ENCODE measurements at places on chromosomes 7 and 10.

DNA sequence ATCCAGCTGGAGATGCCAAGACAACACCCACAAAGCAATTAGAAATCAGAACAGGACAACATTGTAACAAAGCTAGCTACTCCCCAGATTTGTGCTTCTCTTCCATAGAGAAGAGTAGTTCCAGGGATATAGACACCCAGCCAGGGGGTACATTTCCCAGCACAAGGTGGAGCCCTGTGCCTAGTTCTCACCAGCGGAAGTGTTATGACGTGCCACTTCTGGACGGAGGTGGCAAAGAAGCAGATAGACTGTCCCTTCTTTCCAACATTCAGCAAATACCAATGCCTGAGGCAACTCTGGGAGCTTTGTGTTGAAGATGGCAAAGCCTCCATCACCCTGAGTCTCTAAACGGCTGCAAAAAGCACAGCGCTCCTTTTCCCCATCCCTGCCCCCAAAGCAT lies 23.4 kb upstream of the GSAP start:
- peak; percentile 28 for DNase-seq

GRCh38 chr7:44333911-44334733 lies 8.7 kb upstream of the CAMK2B start:
- peak; percentile 50 for DNase-seq

DNA sequence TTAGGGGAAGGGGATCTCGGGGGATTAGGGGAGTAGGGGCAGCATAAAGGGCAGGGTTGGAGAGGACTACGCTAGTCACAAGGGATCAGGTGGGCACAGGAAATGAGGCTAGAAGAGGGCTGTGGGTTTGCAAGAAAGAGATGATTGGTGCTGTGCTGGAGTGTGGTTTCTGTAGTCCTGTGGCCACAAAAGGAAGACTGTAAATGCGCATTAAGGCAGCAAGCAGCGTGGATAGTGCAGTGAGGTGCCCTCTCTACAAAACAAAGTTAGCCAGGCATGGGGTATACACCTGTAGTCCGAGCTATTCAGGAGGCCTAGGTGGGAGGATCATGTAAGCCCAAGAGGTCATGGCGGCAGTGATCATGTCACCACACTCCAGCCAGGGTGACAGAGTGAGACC lies 212.1 kb downstream of the MLLT10 start:
- no peak for DNase-seq

GRCh38 chr7:151406051-151406875 lies 3.6 kb downstream of the WDR86 start:
- no peak for DNase-seq

- no peak for DNase-seq
Observed at GRCh38 chr7:38070718-38071117, 107.3 kb upstream of the STARD3NL start.

GRCh38 chr10:122487174-122487765 lies 25.9 kb downstream of the HTRA1 start:
- peak; percentile 77 for DNase-seq

- no peak for DNase-seq
Observed at GRCh38 chr7:64874114-64874513, 29.0 kb upstream of the ZNF273 start.

GRCh38 chr10:13758756-13759155 lies 172.0 kb downstream of the PRPF18 start:
- DNase-seq: no peak

- peak; percentile 48 for DNase-seq
Observed at GRCh38 chr7:101518336-101518735, 110.8 kb downstream of the MYL10 start.

- peak; percentile 12 for DNase-seq
Observed at GRCh38 chr10:65769828-65770227, 1156.0 kb upstream of the LRRTM3 start.

- no peak for DNase-seq
Observed at GRCh38 chr7:111029574-111030251, 61.2 kb upstream of the LRRN3 start.

DNA sequence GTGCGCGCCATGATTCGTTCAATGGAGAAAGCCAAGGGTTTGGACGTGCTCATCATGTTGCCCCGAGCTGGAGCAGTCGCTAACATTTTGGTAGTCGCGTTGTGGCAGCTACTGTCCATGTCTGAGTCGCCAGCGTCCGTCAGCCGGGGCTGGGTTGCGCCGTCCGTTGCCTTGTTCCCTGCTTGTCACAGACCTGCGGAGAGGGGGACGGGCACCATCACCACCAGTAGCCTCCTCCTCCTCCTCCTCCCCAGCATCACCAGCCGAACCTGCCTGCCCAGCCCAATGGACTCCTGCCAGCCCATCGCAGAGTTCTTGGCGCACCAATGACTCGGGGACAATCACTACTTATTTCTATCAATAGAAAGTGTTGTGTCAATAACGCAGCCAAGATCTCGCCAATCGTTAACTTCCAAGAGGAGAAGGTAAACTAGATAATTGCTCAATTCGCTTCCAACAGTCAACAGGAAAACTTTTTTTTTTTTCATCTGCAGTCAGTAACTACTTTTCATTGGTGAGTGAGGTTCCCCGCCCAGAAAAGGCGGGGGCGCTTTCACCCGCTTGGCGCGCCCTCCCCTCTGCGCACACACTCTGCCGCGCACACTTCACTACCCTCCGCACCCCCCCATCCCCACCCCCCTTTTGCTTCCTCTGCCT lies at the start of gene FEZF1:
Gene FEZF1, minus strand, starts transcription at position 432 of the 657 bp plus-strand sequence. Its CDS starts 313 bp downstream, at position 119.
- DNase-seq: no peak

- no peak for DNase-seq
Observed at GRCh38 chr10:133088956-133089800, 1.5 kb downstream of the ADGRA1 start.

DNA sequence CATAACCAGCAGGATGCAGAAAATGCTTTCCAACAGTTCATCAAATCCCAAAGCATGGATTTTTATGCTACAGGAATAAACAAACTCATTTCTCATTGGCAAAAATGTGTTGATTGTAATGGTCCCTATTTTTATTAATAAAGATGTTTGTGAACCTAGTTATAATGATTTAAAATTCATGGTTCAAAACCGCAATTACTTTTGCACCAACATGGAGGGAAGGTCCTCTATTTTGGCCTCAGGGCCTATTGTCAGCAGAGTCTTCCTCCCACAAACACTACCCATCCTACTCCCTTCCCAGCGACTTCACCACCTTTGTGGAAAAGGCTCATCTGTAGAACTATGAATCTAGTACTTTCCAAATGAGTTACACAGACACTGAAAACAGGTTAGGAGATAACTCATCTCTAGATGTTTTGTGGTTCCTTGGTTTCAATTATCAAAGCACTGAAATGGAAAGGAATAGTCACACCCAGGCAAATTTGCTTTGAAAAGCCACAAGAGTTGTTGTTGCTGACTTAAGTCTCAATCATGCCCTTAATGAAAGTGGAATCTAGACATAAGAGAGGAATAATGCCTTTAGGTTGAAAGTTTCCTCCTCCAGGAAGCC lies 59.4 kb upstream of the FRMD4A start:
- DNase-seq: no peak

DNA sequence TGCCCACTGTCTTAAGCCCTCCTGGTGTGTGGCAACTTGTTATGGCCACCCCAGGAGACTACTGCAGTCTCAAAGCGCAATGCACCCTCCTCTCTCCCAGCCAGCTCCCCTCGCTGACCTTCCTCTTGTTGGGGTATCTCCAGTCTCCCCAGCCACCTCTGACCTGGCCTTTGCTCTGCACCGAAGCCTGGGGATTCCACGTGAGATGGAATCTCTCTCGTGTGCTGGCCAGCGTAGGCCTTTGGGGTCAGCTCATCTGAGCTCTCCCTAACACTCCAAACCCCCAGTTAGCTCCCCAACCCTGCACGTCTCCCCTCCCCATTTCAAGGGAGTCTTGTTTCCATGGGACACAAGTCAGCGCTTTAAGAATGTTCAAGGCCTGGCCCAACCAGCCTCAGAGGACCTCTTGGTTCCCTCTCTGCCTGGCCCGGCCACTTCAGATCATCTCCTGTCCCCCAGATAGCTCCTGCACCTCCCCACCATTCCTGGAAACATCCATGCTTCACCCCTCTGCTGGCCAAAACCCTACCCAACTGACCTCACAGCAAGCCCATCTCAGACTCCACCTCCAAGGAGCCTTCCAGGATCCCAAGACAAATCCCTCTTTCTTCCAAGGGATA lies 11.2 kb downstream of the ITPRIP start:
- no peak for DNase-seq

- DNase-seq: no peak
Observed at GRCh38 chr7:156954941-156955340, 5.4 kb downstream of the NOM1 start.

Measured in amniotic epithelial cell (primary cell).